ENCODE measurements at places on chromosomes 13 and 19.

DNA sequence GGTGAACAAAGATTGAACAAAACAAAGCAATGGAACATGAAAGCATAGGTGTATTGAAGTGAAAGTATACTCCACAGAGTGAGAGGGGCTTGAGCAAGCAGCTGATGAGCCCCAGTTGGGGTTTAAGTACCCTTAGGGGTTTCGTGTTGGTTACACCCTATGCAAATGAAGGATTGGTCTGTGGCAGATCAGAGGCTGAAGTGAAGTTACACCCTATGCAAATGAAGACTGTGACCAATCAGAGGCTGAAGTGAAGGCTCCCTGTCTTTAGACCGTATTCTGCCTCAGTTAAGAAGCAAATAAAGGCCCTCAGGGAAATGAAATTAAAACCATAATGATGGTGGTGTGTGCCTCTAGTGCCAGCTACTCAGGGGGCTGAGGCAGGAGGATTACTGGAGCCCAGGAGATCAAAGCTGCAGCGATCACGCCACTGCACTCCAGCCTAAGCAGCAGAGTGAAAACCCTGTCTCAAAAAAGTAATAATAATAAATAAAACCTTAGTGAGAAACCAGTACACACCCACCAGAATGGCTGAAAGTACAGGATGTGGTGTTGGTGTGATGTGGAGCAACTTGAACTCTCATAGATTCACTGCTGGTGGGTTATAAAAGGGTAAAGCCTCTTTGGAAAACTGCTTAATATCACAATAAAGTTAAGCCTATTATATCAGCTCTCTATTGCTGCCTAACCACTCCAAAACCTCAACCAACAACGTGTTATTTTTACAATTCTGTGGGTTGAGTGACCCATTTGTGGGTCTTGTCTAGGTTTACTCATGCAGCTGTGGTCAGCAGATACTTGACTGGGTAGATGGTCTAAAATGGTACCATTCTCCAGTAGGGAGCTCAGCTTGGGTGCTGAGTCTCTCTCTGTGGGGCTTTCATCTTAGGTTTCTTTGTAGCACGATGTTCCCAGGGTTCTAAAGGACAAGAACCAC, 12.8 kb upstream of the UPF3A start:
- DNase-seq = no peak

GRCh38 chr19:9823816-9824215, 3.9 kb upstream of the UBL5 start:
- DNase-seq = no peak

GRCh38 chr19:49324801-49325576, at the start of gene SLC6A16:
Gene SLC6A16 (minus strand): TSS chr19:49325191. CDS start chr19:49311347, 13,844 bp downstream.
- no peak for DNase-seq

DNA sequence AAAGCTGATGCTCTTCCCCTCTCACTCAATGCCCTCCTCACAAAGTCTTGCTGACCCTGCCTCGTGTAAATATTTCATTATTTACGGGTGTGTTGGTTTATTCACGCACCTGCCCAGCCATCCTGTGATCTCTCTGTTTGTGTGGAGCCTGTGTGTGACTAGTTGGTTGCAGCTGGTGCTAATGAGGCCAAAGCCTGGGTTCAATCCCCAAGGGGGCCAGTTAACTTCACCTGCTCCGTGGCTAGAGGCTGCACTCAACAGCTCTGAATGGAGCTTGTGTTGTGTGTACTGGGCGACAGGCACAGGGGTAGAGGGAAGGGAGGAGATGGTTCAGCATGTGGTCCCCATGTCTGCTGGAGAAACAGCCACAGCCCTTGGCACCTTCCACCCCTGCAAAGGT, 109.5 kb downstream of the DNAJC15 start:
- DNase-seq = no peak

- DNase-seq = no peak
Observed at GRCh38 chr13:31631746-31632145, 107.6 kb upstream of the RXFP2 start.

GRCh38 chr13:23081901-23082300, 98.9 kb upstream of the SGCG start:
- DNase-seq = no peak

DNA sequence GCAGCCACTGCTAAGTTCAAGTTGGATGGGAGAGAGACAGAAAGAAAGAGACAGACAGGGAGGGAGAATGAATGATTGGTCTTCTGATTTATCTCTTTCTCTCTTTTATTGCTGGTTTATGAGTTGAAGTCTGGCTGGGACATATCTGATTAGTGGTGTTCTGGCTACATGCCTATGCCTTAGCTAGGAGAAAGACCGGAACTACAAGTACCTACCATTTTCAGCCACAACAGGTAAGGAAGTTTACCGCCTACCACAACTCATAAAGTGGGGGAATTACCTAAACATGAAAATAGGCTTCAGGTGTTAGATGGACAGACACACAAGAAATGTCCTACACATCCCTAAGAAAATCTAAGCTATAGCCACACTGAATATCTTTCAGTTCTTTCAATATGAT, 36.6 kb upstream of the GPC6 start:
- no peak for DNase-seq

- no peak for DNase-seq
Observed at GRCh38 chr13:112968380-112968909, 569 bp upstream of the MCF2L start.

DNA sequence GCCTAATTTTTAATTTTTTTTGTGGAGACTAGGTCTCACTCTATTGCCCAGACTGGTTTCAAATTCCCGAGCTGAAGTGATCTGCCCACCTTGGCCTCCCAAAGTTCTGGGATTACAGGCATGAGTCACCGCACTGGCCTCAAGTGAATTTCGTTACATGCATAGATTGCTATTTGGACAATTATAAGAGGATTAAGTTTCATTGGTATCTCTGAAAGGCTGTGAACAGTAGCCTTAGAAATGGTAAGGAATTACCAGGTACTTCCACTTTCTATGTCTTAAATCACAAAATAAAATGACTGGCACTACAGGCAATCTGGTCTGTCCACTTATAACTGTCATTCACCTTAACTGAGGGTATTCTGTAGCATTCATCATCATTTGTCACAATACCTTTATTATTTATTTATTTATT, 2.9 kb upstream of the CCDC9 start:
- no peak for DNase-seq

GRCh38 chr19:56884441-56884840, 43.9 kb upstream of the PEG3 start:
- DNase-seq = no peak

DNA sequence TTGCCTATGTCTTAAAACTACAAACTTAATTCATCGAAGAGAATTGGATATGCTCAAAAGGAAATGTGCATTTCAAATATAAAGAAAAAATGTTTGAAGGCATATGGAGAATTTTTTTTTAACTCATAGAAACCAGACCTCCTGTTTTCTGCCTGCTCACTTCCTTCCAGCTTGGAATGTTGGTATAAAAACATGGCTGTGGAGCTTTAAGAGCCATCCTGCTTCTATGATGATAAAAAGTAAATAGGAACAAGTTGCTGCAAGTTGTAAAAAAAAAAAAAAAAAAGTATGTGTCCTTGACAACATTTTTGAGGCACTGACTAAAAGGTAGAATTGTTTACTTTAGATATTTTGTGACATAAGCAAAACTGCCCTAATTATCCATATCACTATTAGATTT, 1230.7 kb downstream of the PCDH9 start:
- no peak for DNase-seq

DNA sequence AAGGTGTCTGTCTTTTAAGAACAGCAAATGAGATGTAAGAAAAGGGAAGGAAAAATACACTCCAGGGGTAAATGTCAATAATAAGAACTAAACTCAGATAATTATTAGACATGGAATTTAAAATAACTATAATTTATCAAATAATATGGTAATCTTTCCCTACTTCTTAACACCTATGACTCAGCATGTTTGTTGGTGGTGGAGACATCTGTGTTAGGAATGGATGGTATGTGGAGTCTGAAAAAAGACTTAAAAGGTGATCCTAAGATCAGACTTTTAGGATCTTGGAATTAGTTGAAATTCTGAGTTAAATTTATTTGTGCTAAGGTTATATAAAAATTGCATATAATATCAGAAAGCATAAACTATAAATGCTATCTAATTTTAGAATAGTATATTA, 915.1 kb downstream of the SLITRK5 start:
- DNase-seq = no peak

DNA sequence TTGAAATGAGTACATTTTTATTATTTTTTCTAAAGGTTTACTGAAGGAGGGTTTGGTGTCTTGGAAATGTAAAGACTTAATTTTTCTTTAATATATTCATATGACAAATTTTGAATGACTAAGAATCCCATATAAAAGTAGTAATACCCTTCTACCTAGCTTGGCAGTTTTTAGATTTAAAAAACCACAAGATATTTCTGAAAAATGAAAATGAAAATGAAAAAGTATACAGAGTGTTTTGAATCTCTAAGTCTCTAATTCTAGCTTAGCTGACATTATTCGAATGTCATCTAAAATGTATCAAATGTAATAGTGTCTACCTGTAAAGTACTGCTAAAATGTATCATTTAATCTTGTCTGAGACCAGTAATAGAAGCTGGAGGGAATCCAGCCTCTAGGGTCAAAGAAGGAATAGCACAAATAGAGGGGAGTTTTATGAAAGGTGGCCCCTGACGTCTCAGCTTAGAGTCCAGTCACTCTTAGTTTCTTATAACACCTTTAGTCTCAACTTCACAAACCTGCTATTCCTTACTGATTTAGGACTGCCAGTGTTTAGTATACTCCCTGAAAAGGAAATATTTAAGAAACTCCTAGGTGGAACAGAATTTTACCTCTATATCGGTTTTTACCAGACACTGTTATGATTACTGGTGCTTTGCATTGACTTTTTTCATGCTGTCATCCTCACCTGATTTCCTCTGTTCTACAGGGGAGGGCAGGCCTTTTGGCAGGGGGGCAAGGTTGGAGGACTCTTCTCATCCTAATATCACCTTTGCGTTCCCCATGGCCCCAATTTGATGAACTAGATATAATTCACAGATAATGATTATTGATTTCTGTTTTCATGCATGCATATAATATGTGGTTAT, 16.2 kb upstream of the MIR17HG start:
- DNase-seq = no peak

GRCh38 chr13:93377196-93377595, 150.6 kb downstream of the GPC6 start:
- DNase-seq = no peak

DNA sequence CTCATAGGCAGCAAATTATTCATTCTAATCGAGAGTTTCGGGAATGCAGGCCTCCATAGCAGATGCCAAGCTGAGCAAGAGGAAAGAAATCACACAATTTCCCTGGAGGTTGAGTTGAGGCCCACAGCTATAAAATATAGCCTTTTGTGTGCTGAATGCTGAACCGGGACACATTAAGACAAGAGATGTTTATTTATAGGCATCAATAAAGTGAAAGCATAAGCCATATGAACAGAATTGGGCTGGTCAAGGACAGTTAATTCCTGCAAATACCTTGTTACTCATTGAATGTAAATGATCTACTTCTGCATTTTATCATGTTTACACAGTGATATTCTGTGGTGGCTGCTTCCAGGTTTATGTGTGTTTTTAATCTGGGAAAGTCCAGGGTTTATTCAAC, 461.7 kb downstream of the KLF12 start:
- DNase-seq = no peak

All from GF-D8 (cell line).